ENCODE measurements at places on chromosomes 4 and X. TPM values are rescaled to one million over a fixed set of nuclear protein-coding genes. Genes with fewer than 3 reads are reported as not detected.

PLS3 gene
- total RNA-seq = 204 TPM

TMEM271 gene
- total RNA-seq = not detected

MAGEB10 gene
- total RNA-seq = not detected

NLRP2B gene
- not detected for total RNA-seq

FATE1 gene
- total RNA-seq = not detected

SYTL5 gene
- 10.2 TPM for total RNA-seq

TMEM33 gene
- 63.5 TPM for total RNA-seq

ZRSR2 gene
- total RNA-seq = 7.2 TPM

TMPRSS11D gene
- 15.1 TPM for total RNA-seq

THAP6 gene
- total RNA-seq = 9.7 TPM

Measured in bronchial epithelial cell (primary cell).